ENCODE measurements at places on chromosomes 1 and 21.

DNA sequence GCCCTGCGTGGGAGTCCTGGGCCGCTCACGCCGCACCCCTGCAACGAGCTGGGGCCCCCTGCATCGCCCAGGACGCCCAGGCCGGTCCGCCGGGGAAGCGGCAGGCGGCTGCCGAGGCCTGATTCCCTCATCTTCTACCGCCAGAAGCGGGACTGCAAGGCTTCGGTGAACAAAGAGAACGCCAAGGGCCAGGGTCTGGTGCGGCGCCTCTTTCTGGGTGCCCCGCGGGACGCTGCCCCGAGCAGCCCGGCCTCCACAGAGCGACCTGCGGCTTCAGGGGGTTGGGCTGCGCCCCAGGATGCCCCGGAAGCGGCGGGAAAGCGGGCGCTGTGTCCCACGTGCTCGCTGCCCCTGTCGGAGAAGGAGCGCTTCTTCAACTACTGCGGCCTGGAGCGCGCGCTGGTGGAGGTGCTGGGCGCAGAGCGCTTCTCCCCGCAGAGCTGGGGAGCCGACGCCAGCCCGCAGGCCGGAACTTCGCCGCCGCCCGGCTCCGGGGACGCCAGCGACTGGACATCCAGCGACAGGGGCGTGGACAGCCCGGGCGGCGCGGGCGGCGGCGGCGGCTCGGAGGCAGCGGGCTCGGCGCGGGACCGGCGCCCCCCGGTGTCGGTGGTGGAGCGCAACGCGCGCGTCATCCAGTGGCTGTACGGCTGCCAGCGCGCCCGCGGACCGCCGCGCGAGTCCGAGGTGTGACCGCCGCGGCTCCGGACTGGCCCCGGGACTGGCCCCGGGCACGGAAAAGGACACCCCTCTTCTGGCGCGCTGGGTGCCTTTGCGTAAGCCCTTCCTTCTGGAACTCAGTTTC, 2.7 kb downstream of the FAM110D start:
- peak overlapping the region; percentile 79 for H3K4me3 ChIP-seq
- H3K27ac ChIP-seq: no peak overlapping the region
- H3K4me1 ChIP-seq: peaks cover 65% of the 10 kb centered on the region
- DNase-seq: peak; percentile 83
- no peaks in the 10 kb centered on the region for H3K36me3 ChIP-seq

DNA sequence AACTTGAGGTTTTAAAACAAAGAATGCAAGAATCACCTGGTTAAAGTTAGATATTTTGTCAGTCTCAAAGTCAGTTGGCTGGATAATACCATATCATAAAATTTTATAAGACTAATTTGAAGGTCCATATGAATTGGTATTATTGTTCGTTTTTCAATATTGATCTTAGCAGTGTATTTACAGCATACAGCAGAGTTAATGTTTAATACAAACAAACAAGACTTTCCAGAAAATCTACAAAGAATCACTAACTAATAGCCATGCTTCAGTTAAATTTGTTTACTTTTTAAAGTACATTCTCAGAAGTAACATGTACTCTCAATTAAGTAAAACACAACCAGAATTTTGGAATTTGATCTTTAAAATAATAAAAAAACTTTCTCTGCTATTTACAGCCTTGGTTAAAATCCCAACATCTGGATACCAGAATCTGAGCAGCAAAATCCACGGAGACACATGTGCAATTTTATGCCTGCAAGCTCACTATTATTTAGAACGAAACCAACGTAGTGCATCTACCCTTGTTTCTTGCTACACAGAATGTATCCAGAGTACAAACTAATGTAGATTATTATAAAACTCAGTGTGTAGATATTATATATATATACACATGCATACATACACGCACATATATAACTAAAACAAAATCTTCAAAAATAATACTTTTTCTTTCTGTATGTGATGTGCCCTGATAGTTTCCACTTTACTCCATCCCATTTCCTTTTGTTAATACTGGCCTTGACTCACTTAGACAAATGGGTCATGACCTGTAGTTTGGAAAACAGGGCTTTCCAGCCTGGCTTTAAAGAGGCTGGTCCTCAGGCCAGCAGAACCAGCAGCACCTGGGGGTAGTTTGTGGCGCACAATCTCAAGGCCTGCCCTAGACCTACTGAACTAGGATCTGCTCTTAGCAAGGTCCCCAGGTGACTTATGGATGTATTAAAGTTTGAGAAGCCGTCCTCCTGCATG, 63.6 kb upstream of the ERG start:
- no peak overlapping the region for H3K27ac ChIP-seq
- no peaks in the 10 kb centered on the region for H3K36me3 ChIP-seq
- H3K4me1 ChIP-seq: peaks cover 5% of the 10 kb centered on the region
- H3K27me3 ChIP-seq: peaks cover 13% of the 10 kb centered on the region

GRCh38 chr1:246901874-246902273, 29.9 kb downstream of the AHCTF1 start:
- H3K27ac ChIP-seq: no peak overlapping the region
- no peaks in the 10 kb centered on the region for H3K4me1 ChIP-seq
- DNase-seq: no peak
- H3K27me3 ChIP-seq: no peaks in the 10 kb centered on the region
- H3K36me3 ChIP-seq: peaks cover 84% of the 10 kb centered on the region

GRCh38 chr1:243474136-243474881, 218.5 kb downstream of the SDCCAG8 start:
- H3K4me3 ChIP-seq: no peak overlapping the region
- peaks cover 17% of the 10 kb centered on the region for H3K27me3 ChIP-seq
- H3K27ac ChIP-seq: no peak overlapping the region
- no peak for DNase-seq
- H3K4me1 ChIP-seq: peaks cover 63% of the 10 kb centered on the region

DNA sequence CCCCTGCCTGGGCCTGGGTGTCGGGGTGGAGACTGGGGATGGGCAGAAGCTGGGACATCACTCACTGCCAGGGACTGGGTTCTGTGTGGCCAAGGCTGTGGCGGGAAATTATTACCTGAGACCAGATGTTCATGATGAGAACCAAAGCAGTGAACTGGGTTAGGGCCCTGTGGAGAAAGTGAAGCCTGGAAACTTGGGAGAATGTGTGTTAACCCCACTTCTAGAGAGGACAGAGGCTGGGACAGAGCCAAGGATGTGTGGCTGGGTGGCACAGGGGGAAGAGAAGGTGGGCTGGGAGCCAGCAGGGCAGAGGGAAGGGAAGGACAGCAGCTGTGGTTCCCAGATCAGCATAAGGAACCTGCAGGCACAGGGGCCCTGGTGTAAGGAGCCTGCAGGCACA, 31.3 kb downstream of the CNIH3 start:
- peak overlapping the region; percentile 50 for H3K27ac ChIP-seq
- peaks cover 9% of the 10 kb centered on the region for H3K27me3 ChIP-seq
- H3K4me1 ChIP-seq: peaks cover 37% of the 10 kb centered on the region
- no peak for DNase-seq
- no peaks in the 10 kb centered on the region for H3K36me3 ChIP-seq

DNA sequence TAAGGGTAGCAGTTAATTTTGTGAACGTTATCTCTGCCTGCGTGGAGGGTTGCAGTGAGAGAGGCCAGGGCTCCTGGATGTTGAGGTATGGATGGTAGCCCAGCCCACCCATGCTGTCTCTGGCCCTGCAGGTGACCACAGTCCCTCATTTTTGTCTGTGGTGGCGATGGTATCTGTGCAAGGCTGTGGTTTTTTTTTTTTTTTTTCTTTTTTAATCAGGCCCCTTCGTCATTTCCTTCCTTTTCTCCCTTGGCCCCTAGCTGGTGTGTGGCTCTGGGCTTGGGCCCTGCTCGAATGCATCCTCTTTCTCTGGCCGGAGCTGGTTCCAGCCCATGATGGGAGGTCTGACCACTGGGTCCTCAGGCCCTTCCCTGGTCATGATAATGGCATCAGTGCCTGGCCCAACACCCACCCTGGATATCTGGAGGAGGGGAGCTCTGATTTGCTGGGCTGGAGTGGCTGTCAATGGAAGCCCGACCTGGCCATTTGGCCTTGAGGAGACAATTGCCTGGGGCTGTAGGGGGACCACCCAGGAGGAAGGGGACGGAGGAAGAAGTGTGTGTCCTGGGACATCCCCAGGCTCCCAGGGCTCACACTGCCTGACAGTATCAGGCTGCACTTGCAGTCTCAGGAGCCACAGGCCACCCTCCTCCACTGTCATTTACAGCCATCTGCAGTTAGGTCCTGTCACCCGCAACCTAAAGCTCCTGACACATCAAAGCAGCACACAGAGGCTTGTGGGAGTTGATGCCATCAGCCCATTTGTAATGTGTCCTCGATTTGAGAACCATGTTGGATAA, 8.1 kb upstream of the RNF187 start:
- no peak overlapping the region for H3K27ac ChIP-seq
- H3K4me3 ChIP-seq: no peak overlapping the region
- peak; percentile 16 for DNase-seq
- peaks cover 18% of the 10 kb centered on the region for H3K4me1 ChIP-seq

DNA sequence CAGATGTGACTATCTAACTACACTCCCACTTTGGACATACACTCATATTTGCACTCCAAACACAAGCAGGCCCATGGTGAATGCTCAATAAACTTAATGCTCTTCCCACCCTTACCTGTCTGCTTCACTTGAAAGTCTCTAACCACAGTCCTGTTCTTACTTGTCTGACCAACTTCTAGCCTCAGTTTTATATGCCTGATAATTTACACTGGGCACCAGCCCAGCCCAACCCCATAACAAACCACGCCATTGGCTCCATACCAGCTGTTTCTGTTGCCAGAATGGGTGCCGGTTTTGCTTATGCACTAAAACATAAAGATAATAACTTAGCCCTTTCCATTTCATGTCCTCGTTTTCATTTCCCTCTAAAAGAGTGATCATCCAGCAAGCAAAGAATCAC, 395.4 kb downstream of the NTNG1 start:
- H3K27me3 ChIP-seq: peaks cover 4% of the 10 kb centered on the region
- no peak for DNase-seq
- no peaks in the 10 kb centered on the region for H3K36me3 ChIP-seq
- H3K27ac ChIP-seq: no peak overlapping the region
- peaks cover 32% of the 10 kb centered on the region for H3K4me1 ChIP-seq
- H3K4me3 ChIP-seq: no peak overlapping the region

GRCh38 chr21:36734367-36735200, 35.7 kb downstream of the SIM2 start:
- H3K27ac ChIP-seq: no peak overlapping the region
- H3K27me3 ChIP-seq: peaks cover 29% of the 10 kb centered on the region
- H3K4me1 ChIP-seq: peaks cover 51% of the 10 kb centered on the region
- DNase-seq: no peak
- H3K36me3 ChIP-seq: no peaks in the 10 kb centered on the region
- H3K4me3 ChIP-seq: no peak overlapping the region

GRCh38 chr1:150469291-150469690, 17.9 kb upstream of the TARS2 start:
- no peaks in the 10 kb centered on the region for H3K27me3 ChIP-seq
- no peak overlapping the region for H3K27ac ChIP-seq
- peaks cover 51% of the 10 kb centered on the region for H3K36me3 ChIP-seq
- DNase-seq: no peak

DNA sequence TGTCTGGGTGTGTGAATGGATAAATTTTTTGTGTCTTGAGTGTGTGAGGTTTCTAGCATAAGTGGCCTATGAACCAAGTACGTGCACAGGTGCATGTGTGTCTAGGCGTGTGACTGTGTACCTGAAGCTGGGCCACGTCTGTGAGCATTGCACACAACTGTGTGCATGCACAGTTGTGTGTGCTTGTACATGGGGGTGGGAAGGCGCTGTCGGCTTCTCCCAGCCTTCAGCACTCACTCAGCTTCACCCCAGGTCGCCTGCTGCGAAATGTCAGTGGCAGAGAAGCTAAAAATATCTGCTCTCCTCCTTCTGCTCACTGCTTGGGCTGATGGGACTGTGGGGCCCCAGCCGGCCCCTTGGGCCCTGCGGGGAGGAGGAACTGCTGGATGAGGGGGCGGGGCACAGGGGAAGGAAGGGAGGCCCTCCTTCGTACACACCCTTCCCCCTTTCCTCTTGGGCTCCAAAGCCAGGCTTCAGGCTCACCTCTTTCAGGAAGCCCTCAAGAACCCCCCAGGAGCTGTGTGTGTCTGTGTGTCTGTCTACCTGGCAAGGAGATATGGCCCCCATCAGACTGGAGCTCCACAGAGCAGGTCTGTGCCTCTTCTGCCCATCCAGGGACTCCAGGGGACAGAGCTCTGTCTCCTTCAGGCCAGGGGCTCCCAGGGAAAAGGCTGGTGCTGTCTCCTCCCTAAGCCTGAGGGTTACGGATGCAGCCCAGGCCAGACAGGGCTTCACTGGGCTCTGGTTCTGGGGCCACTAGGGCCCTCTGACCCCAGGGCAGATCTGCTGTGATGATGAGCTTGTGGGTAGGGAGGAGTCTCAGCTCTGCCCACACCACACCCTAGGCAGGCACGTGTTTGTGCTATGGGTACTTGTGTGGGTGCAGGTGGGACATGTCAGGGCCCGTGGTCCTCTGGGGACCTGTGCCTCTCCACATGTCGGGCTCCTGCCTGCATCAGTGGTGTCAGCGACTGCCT, 35.6 kb upstream of the WASF2 start:
- H3K36me3 ChIP-seq: no peaks in the 10 kb centered on the region
- peak overlapping the region; percentile 97 for H3K27ac ChIP-seq
- DNase-seq: peak; percentile 66
- H3K4me1 ChIP-seq: peaks cover 92% of the 10 kb centered on the region
- peaks cover 8% of the 10 kb centered on the region for H3K27me3 ChIP-seq
- H3K4me3 ChIP-seq: peak overlapping the region; percentile 88

- H3K27ac ChIP-seq: no peak overlapping the region
- H3K4me1 ChIP-seq: peaks cover 22% of the 10 kb centered on the region
- H3K36me3 ChIP-seq: no peaks in the 10 kb centered on the region
- peaks cover 97% of the 10 kb centered on the region for H3K27me3 ChIP-seq
- peak; percentile 54 for DNase-seq
- peak overlapping the region; percentile 74 for H3K4me3 ChIP-seq
These were observed 884 bp downstream of the LHX4 start for GRCh38 chr1:180230791-180231505.

DNA sequence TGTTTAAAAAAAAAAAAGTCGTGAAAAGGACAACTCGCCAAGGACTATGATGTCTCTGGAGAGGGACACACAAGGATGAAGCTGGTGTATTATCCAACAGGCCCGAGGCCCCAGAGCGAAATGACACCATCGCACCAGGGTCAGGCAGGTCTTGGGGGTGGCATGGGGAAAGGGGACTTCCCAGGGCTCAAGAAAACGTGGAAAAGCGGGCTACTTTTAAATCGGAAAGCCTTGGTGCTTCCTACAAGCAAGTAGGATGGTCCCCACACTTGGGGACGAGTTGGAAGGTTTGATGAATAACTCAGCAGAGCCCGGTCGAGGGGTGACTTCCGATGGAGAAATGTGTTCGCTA, 505 bp upstream of the GNPAT start:
- no peak for DNase-seq
- peaks cover 34% of the 10 kb centered on the region for H3K4me1 ChIP-seq
- H3K27ac ChIP-seq: peak overlapping the region; percentile 94
- H3K27me3 ChIP-seq: no peaks in the 10 kb centered on the region
- H3K4me3 ChIP-seq: peak overlapping the region; percentile 92
- H3K36me3 ChIP-seq: peaks cover 33% of the 10 kb centered on the region

- H3K36me3 ChIP-seq: no peaks in the 10 kb centered on the region
- H3K4me3 ChIP-seq: no peak overlapping the region
These were observed 71.3 kb upstream of the LRRC8B start for GRCh38 chr1:89453123-89453972.
